Left colon (tissue), 2 donors: ENCODE measurements at places on chromosomes 4 and X.

GRCh38 chr4:20565075-20565721 lies 135.1 kb upstream of the PACRGL start:
- DNase-seq, result no peak

DNA sequence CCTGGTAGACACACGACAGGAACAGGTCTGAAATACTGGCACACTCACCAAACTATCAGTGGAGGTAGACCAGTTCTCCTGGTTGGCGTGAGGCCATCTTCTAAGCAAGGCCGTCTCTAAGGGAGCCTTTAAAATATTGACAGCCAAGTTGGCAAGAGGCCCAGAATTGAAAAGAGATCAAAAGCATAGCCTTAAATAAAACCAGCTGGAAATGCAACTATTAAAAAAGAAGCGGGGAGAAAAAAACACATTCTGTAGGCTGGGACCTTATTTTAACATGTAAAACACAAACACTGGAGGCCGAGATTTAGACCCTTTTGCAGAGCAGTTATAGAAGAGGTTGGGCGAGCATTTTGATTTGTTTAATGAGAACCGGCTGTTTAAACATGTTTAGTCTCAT lies 233.0 kb upstream of the CLNK start:
- peak; percentile 62 for DNase-seq

GRCh38 chrX:101803451-101803850 lies 128.4 kb downstream of the ZMAT1 start:
- DNase-seq, result no peak

DNA sequence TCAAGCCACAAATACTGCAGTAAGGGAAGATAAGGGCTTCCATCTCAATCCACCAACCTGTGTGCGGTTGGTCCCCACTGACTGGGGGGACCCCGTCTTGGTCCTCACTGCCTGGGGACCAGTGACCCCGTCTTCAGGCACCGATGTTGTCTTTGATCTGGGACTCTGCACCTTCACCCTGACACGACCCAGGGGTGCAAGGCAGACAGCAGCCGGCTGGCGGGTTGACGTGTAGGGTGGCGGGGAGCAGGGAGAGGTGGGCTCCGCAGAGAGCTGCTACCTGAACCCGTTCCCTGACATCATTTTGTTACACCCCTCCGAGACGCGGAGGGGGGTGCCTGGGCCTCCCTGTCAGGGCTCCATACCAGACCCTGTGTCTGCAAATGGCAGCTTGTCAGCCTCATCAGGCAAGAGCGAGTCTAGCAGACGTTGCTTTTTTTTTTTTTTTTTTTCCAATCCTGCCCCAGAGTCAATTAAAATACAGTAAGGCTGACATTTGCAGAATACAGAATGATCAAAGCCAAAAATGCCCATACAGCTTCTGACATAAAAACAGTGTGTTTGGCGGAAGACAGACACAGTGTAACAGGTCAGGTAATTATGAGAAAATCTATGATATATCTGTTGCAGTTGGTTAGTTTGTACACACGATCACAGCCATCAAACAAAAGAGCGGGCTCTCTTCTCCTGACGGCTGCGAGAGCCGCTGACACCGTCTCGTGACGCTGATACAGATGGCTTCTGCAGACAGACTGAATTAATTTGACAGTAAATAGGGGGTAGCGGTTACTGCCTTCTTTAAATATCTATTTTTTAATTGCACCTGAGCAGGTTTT lies 118.6 kb downstream of the CRLF2 start:
- DNase-seq, result no peak

DNA sequence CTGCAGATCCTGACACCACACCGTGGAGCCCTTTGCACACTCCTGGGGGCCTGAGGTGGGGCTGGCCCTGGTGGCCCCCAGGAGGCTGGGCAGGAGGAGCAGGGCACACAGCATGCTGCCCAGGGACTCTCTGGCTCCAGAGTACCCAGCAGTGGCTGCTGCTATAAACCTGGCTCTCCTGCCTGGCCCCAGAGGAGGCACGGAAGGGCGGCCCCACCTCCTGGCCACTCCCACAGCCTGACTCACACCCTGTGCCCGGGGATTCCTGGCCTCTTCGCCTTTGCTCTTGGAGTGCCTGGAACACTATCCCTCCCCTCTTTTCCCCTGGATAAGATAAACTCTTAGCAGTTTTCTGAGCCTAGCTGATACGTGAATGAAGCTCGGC lies at the start of gene PSAPL1:
PSAPL1 (minus strand) TSS at position 165 of the 385 bp plus-strand sequence; CDS start at position 114, 51 bp downstream.
- DNase-seq, result peak; percentile 39
